ENCODE measurements at places on chromosomes 3 and 15.
A peak's percentile ranks its signal among the peaks of the same experiment; 100 is the strongest.

DNA sequence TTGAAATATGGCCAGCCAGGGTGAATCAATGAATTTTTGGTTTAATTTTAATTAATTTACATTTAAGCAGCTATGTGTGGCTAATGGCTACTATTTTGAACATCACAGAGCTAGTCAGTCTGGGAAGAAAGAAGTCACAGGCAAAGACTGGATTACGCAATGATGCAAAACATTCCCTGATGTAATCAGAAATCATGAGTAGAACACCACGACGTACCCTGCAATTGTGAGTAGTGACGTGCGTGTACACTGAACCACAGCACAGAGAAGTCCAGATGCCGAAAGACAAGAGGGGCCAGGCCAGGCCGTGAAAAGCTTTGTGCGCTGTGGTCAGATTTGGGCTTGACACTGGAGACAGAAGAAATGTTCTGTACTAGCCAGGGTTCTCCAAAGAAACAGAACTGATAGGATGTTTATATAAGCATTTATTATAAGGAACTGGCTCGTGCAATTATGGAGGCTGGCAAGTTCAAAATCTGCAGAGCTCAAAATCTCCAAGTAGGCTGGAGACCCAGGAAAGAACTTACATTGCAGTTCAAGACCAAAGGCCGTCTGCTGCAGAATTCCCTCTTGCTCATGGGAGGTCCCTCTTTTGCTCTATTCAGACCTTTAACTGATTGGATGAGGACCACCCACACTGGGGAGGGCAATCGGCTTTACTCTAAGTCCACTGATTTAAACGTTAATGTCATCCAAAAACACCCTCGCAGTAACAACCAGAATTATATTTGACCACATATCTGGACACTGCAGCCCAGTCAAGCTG lies 44.6 kb downstream of the SH3BP5 start:
- peak; percentile 78 for DNase-seq

- no peak for DNase-seq
Observed at GRCh38 chr3:145820170-145820569, 340.8 kb downstream of the PLOD2 start.

GRCh38 chr3:133113526-133113925 lies 75.3 kb downstream of the TMEM108 start:
- peak; percentile 33 for DNase-seq

DNA sequence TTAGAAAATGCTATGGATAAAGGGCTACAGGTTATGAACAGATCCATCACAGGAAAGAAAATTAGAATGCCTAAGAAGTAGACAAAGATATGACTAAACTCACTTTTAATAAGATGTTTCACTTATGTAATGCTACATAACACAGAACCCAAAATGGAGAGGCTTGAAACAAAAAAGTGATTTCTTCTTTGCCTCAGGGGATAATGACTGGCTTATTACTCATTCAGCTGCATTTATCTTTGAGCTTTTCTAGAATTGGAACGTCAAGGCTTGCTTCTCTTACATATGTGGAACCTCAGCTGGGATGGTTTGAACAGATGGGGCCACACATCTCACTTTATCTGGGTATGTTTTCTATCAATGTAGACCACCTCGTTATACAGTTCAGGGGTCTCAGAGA lies 120.6 kb upstream of the EPHA3 start:
- DNase-seq = peak; percentile 14

DNA sequence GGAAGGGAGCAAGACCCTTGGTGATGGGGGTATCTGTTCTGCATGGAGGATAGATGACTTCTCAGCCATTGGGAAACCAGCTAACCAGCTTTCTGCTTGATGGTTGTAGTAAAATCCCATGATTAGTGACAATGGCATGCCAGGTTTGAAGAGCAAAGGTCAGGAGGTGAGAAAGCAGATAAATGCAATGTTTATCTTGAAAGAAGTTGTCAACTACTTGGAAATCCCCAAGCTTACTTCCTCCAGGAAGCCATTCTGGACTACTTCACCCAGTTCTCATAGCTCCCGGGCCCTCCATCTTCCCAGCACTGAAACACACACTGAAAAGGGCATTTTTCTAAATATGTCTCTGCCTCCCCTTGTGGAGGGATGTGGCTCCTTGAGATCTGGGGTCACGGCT lies 51.3 kb downstream of the SMAD3 start:
- peak; percentile 85 for DNase-seq

DNA sequence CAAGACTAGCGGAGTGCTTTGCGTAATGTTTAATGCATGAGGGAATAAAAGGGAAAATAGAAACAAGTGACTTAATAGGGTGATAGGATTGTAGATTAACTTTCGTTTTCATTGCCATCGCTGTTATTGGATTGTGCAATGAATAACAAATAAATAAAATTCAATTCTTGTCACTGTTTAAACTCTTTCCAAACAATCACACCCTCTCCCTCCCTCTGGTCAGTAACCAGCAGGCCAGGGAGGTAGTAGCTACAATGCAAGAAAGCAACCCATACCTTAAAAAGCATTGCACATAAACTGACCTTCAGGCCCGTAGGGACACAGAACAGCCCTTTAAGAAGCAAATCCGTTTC lies 705 bp upstream of the TFRC start:
- DNase-seq = peak; percentile 80

GRCh38 chr3:78878011-78878410 lies 889.8 kb downstream of the ROBO1 start:
- peak; percentile 43 for DNase-seq

Measured in renal cortical epithelial cell (primary cell).